ENCODE measurements at places on chromosomes 2 and 18.

DNA sequence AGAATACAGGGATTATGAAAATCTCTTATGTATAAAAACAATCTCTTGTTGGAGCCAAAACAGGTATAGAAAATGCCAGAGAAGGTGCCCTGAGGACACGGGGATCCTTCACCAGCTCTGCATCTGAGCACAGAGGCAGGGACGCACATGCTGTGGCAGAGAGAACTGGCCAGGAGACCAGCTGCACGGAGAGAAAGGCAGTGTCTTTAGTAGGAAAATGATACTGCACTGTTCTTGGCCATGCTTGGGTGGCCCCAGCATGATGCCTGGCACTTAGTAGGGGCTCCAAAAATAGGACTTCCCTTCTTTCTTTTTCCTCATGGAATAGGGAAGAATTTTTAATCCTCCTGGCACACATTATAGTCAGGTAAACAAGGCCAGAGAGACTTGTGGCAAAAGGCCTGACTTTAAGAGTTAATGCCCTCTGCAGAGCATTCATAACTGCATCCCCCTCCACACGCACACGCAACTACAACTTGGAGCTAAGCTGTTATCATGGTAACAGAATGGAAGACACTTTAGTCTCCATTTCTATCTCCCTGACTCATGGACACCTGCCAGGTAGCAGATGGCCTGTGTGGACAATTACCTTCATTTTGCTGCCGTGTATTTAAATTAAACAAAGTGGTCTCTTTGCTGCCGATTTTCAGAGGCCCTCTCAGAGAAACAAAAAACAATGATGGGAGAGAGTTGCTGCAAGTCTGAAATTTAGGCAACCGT, 59.7 kb upstream of the DNMT3A start:
- DNase-seq: no peak

- DNase-seq: no peak
Measured at GRCh38 chr2:212953170-212953920, 198.1 kb downstream of the IKZF2 start.

GRCh38 chr2:29054430-29054829, 19.9 kb downstream of the PCARE start:
- no peak for DNase-seq

DNA sequence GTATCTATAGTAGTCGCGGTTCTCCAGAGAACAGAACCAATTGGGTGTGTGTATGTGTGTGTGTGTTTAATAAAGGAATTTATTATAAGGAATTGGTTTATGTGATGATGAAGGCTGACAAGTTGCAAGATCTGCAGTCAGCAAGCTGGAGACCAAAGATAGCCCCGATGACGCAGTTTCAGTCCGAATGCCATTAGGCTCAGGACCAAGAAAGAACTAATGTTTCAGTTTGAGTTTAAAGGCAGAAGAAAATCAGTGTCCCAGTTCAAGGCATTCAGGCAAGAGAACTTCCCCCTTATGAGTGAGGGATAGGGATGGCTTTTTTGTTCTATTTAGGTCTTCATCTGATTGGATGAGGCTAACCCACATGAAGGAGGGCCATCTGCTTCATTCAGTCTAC, 221.6 kb downstream of the HNMT start:
- no peak for DNase-seq

DNA sequence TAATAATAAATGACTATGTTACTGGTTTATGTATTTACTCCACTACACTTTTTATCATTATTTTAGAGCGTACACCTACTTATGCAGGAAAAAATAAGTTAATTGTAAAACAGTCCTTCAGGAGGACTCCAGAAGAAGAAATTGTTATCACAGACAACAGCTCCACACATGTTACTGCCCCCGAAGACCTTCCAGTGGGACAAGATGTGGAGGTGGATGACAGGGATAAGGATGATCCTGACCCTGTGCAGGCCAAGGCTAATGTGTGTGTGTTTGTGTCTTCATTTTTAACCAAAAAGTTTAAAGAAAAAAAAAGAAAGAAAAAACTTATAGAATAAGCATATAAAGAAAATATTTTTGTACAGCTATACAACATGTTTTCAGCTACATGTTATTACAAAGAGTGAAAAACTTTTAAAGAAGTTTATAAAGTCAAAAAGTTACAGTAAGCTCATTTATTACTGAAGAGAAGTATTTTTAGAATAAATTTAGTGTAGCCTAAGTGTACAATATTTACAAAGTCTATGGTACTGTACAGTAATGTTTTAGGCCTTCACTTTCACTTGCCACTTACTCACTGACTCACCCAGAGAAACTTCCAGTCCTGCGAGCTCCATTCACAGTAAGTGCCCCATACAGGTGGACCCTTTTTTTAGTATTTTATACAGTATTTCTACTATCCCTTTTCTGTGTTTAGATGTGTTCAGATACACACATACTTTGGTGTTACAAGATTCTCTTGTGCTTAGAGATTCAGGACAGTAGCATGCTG, 7.5 kb downstream of the TGFBRAP1 start:
- DNase-seq: no peak

GRCh38 chr18:8890957-8891464, 185.7 kb downstream of the MTCL1 start:
- no peak for DNase-seq

GRCh38 chr2:33426666-33427231, 49.7 kb upstream of the RASGRP3 start:
- DNase-seq: no peak

- DNase-seq: no peak
Measured at GRCh38 chr2:12884713-12885282, 168.1 kb downstream of the TRIB2 start.

DNA sequence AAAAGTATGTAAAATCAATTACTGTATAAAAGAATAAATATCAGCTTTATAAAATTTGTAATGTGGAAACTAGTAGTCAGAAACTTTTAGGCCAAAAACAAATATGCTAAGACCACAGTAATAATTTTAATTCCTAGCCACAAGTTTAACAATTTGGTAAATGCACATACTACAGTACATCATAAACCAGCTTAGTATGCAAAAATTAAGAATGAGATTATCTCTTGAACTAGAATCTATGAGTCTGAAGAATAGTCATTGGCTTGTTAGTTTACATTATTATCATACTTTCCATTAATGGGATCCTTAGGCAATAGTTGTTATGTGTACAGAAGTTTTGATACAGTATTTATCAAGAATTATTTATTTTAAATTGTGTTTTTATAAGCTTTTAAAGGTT, 491.9 kb upstream of the FSIP2 start:
- no peak for DNase-seq

DNA sequence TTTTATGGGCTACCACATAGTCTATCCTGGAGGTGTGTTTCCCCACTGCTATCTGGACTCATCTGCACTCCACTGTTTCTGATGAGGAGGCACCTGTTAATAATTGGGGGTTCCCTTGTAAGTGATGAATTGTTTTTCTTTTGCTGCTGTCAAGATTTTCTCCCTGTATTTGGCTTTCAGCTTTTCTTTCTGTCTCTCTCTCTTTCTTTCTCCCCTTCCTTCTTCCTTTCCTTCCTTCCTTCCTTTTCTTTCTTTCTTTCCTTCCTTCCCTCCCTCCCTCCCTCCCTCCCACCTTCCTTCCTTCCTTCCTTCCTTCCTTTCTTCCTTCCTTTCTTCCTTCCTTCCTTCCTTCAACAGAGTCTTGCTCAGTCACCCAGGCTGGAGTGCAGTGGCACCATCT, 9.2 kb downstream of the GNLY start:
- DNase-seq: no peak

DNA sequence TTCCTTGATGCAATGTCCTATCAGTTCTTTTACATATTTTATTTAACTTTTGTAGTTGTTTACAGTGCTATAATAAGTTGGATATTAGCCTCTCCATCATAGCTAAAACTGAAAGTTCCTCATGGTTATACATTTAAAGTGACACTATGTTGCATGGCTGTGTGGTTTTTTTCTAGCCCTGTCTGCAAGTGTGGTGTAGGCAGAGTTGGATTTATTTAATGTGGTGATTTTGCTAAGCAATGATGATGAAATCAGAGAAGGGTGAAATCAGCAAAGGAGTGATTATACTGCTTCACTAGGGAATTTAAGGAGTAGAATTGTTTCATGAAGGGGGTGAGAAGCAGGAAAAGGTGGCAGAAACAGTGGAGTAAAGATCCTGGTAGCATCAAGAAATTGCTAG, 18.3 kb upstream of the ENOSF1 start:
- DNase-seq: no peak

GRCh38 chr2:84999553-84999955, 28.6 kb downstream of the KCMF1 start:
- DNase-seq: no peak

DNA sequence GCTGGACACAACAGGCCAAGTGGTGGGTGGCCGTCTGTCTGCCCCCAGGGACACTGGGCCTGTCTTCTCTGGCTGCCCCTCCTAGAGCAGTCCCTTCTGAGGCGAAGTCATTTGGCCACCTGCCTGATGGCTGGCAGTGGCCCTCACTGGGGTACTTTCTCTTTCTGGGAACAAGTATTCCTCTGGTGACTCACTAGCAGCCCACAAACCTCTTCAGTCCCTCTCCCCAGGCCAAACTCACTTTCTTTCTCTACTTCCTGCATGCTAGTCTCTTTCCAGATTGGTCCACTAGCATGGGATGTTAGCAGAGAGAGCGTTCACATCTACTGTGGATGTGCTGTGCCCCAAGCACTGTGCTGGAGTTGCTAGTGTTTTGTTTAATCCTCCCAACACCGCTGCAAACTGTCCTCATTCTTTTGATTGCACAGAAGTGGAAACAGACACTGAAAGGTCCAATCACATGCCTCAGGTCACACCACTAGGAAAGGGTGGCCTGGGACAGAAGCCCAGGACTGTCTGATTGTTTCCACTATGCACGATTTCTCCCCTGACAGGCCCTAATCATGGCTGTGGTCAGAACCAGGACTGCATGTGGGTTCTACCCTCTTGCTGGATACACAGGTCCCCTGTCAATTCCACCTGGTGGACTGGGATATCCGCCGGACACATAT, 5.2 kb downstream of the DYSF start:
- DNase-seq: no peak

DNA sequence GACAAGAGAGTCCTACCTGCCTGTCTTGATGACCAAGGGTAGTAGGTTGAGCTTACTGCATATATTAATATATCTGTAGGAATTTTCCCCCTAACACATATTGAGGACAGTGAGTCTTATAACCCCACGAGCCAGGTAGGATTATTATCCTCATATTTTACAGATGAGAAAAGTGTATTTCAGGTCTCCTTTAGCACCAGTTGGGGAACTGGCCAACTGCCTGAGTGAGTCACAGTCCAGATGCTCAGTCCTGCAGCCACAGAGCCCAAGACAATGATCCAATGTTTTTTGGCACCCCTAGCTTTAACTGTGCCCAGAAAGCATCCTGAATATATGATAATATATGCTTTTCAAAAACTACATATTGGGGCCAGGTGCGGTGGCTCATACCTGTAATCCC, 30.8 kb upstream of the GLS start:
- no peak for DNase-seq

DNA sequence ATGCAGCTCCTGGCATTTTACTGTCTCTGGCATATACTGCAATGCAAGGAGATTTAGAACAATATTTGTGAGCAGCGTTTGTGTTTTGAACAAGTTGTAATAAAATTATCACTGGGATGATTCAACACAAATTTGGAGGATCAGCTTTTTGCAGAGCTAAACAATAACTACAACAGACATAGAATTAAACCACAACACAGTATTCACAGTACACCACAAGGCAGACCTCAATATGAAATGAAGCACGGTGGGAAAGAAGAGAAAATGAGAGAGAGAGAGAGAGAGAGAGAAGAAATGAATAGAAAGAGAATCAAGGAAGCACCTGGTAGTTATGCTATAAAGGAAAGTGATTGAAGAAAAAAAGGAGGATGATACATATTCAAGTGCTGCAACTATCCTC, 39.4 kb downstream of the HOXD1 start:
- no peak for DNase-seq

DNA sequence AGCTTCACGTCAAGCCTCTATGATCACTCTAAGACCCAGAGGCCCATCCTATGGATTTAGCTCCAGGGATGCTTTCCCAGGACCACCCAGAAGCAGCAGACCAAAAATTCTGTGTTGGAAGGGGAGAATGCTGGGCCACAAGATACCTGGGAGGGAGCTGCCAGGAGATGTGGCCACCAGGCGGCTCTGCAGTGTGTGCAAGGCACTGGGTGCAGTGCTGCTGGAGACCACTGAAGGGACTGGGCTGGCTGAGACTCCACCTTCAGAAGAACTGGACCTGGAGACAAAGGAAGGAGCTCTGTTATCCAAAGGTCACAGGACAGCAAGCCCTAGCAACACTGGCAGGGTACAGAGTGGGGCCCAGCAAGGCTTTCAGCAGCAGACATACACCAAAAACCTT, 34.0 kb downstream of the KANSL3 start:
- no peak for DNase-seq

DNA sequence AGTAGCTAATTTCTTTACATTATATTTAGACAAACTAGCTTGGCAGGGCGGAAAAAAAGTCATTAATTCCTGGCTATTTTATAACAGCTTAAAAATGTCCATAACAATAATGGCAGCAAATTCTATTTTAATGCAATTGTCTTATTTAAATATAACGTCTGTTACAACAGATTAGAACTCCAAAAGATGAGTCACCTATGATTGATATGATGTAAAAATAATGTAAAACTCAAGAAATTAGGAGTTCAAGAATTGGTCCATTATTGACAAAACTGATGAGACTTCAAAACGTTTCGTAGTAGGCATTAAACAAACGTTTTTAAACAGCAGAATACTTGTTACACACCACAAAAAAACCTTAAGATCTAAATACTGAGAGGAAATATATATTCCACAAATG, 2.7 kb downstream of the XPO1 start:
- no peak for DNase-seq

DNA sequence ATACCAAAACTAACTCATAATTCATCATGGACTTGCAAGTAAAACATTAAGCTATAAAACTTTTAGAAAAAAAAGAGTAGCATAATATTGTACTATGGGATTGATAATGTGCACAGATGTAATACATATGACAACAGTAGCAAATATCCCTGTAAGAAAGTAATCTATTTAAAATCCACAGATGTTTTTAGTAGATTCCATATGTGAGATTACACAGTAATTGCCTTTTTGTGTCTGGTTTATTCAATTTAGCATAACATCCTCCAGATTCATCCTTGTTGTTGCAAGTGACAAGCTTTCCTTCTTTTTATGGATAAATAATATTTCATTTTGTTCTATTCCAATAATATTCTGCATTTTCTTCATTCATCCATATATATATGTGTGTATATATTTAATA, 278.2 kb upstream of the LRRTM4 start:
- no peak for DNase-seq

- no peak for DNase-seq
Measured at GRCh38 chr18:3611313-3612090, 161.5 kb downstream of the TGIF1 start.

Measured in stimulated activated CD8-positive, alpha-beta memory T cell treated with anti-CD3 and anti-CD28 coated beads, Interleukin-12 subunit alpha, Interleukin-12 subunit beta, amount 100 ng/mL, for 4 hours (primary cell).